ENCODE measurements at places on chromosomes 7 and 10.

DNA sequence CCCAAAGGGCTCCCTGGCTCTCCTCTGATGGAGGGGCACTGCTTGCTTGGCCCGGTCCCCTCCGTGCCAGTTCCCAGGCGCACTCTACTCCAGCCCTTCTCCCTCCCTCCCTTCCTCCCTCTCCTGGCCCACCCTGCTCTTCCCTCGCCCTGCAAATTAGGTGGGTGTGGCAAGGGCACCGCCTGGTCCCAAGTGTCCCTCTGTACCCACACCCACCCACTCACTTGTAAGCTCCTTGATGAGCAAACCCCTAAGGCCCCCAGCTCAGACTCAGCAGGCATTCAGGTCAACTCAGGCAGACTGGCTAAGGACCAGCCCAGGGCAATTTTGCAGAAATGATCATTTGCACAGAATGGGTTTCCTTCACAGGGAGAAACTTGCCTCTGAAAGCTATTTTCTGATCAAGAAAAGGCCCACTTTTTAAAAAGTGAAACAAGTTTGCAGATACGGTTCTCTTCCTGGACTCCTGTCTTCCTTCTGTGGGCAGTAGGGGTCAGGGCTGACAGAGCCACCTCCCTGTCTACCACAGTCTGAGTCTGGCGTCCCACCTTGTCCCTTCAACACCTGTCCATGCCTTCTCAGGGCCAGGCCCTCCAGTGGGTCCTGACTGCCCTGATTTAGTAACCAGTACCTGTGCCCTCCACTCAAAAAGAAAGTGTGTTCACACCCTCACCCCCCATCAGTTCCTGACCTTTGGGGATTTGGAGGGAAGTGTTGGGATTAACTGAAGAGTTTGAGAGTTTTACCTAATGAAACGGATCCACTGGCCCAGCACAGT lies 28.3 kb downstream of the C10orf71 start:
- no peak for DNase-seq

DNA sequence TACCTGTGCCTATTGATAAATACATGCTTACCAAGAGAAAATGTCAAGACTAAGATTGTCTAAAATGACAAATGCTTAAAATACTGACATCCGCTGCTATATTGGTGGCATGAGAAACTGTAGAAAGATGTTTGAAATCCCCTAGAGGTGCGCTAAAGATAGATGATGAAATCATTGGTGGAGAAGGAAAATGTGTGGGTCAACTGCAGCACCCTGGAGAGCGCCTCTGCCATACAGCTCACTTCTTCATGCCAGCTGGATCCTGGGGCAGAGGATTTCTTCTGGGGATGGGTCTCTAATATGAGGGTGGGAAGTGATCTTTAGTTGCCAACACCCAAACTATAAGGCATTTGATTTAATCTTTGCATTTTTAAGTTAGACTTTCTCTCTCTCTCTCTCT lies 680.4 kb upstream of the POM121L12 start:
- DNase-seq, result no peak

DNA sequence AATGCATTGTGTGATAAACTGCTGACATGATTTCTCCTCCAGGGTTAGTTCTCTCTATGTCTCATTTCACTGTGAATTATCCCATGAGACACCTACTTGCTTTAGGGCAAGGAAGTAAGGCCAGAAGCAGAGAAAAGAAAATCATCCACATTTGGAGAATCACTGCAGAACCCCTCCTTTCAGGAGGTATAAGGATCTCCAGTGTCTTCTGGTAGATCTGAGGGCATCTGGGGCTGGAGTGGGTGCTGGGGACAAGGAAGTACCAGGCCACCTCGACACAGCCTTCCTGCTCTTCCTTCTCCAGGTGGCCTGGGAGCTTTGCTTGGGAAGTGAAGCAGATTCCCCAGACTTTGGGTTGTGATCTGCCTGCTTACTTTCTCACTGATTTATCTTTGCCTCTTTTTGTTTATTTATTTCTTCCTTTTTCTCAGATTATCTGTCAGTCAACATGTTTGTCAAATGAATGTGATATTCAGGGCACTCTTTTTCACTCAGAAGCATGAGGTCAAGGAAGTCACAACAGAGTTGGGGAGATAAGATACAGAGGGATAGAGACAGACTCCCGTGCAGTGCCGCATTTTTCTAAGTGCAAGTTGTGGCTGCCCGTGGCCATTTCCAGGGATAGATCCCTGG lies 12.4 kb upstream of the CAMK2G start:
- DNase-seq, result no peak

- no peak for DNase-seq
Measured at GRCh38 chr7:96979551-96980276, 25.6 kb upstream of the DLX6 start.

DNA sequence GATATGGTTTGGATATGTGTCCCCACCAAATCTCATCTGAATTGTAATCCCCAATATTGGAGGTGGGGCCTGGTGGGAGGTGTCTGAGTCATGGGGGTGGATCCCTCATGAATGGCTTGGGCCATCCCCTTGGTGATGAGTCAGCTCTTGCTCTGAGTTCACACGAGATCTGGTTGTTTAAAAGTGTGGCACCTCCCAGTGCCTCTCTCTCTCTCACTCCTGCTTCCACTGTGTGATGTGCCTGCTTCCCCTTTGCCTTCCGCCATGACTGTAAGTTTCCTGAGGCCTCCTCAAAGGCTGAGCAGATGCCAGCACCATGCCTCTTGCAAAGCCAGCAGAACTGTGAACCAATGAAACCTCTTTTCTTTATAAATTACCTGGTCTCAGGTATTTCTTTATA lies 4.8 kb upstream of the GCK start:
- peak; percentile 54 for DNase-seq

DNA sequence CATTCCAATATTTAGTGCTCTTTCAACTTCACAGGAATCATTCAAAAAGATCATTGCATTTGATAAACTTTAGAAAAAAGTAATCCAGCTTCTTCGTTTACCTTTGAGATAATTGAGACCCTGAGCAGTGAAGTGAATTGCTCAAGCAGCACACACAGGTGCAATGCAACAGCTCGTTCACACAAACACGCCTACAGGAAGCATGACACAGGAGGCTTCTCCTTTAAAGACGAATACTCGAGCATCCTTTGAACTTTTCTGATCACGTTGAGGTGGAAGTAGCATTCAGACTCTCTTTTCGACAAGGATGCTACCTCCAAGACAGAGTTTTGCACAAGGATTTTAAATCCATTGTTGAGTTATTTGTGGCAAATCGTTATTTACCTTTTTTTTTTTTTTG lies 18.0 kb upstream of the RSU1 start:
- peak; percentile 20 for DNase-seq

GRCh38 chr10:110793886-110794285 lies 77.8 kb upstream of the PDCD4 start:
- DNase-seq, result no peak

- DNase-seq, result no peak
Measured at GRCh38 chr7:148289630-148290029, 300.9 kb upstream of the C7orf33 start.

DNA sequence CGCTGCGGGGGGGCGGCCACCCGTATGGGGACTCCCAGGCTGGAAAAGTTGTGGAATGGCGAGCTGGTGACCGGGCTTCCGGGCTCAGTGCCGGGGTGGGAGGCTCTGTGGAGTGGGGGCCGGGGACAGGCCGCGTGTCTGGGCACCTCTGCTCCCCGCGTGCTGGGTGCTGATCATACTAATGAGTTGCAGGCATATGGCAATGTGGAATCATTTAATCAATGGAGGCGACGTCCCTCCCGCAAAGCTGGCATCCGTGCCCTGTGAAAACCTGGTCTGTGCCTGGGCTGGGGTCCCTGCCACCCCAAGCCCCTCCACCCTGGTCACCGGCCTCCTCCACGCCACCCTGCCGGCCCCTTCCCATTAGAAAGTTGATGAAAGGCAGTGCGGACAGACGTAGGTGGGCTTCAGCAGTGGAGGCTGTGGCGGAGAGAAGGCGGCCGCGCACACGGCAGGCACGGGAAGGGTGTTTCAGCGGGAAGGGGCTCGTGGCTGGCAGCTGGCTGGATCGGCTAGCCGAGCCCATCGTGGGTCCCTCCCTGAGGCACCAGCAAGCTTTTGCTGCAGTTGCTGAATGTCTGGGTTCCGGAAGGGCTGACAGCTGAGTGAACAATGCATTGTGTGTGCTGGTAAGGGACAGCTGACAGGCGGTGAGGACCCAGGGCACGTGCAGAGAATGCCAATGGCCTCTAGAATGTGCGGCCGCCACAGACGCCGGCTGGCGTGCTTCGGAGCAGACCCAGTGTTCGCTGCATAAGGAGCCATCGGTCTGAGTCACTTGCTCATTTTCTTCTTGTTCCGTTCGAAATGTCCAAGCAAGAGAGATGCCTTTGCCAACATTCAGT lies 1.5 kb downstream of the ADGRA1 start:
- DNase-seq, result no peak

DNA sequence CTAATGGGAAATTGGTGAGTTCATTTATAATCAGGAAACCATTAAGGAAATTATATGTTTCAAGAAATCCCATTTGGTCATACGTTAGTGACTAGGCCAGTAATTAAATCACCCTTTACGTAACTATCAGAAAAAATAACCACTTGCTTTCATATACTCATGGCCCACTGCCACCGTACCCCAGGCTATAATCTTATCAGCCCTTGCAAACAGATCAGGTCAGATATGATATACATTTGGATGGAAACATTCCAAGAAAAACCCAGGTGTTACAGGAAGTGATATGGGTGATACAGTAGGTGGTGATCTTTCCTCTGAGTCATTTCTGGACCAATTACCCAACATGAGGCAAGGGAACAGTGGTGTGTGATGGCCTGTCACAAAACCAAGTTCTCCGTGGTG lies 481.0 kb upstream of the SEMA3A start:
- DNase-seq, result no peak

DNA sequence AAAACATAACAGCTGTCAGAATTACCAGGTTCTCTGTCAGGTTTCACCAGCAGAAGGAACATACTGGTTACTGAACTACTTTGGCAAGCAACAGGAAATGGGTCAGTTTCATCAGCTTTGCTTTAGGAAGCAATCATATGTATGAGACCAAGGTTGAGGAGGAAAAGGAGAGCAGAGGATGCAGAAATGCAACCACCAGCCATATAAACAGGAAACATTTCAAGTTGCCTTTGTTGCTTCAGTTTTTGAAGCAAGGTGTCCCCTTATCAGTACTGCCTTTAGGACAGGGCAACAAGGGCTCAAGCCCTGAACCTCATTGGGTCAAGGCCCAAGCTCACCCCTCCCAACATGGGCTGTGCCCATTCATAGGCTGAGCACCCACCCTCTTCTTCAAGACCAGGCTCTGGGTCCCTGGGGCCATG lies 10.2 kb downstream of the HIPK2 start:
- DNase-seq, result no peak

DNA sequence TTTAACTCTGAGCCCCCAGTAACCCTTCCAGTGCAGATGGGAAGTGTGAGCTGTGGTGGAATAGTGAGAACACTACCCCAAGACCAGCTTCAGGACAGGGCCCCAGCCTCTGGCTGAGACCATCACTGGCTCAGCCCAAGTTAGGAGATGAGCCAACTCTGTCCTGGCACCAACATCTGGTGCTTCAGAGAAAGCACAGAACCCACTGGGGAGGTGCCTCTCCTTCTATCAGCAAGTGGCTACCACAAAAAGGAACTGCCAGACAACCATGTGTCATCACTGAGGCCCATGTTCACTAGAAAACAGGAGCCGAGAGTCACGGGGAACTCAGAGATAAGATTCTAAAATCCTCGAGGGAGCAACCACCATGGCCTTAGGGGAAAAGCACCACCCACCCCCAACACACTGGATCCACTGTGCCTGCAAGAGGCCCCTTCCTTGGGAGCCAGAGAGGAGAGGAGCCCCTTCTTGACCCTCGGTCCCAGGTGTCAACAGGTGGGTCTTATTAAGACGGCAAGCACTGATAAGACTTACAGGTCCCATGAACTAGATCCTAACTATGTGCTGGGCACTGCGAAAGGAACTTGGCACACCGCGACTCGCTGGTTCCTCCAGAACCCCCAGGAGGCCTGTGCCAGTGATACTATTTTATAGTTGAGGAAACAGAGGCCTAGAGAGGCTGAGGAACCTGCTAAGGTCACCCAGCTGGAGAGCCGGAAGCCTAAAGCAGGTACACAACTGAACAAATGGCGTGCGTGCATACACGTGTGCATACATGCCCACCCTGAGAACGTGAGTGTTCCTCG lies 102.7 kb downstream of the FAM53B start:
- DNase-seq, result peak; percentile 55

DNA sequence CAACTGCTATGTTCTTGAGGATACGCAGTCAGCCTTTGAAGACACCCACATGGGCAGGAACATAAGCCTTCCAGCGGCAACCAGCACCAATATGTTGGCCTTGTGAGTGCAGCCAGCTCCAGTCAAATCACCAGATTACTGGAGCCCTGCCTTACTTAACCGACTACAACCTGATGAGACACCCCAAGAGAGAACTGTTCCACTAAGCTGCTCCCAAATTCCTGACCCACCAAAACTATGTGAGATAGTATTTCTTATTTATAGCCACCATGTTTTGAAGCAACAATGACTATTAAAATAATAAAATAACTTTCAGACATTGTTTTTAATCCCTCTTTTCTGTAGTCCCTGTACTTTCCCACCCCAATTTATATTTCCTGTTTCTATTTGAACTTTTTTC lies 179.6 kb downstream of the ADK start:
- DNase-seq, result no peak

- DNase-seq, result no peak
Measured at GRCh38 chr7:51961804-51962203, 645.2 kb upstream of the COBL start.

DNA sequence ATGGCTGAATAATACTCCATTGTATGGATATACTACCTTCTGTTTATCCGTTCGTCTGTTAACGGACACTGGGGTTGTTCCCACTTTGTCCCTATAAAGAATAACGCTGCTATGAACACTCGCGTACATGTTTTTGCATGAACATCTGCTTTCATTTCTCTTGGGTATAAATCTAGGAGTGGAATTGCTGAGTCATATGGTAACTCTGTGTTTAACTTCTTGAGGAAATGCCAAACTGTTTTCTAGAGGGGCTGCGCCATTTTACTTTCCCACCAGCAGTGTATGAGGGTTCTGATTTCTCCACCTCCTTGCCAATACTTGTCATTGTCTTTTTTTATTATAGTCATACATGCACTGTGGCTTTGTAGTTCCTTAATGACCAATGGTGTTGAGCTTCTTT lies 20.6 kb upstream of the RASSF4 start:
- no peak for DNase-seq

GRCh38 chr7:96910486-96910885 lies 94.9 kb upstream of the DLX6 start:
- DNase-seq, result no peak

GRCh38 chr7:68547799-68548198 lies 1050.5 kb upstream of the AUTS2 start:
- DNase-seq, result no peak

- no peak for DNase-seq
Measured at GRCh38 chr7:13420726-13421125, 568.7 kb downstream of the ETV1 start.

DNA sequence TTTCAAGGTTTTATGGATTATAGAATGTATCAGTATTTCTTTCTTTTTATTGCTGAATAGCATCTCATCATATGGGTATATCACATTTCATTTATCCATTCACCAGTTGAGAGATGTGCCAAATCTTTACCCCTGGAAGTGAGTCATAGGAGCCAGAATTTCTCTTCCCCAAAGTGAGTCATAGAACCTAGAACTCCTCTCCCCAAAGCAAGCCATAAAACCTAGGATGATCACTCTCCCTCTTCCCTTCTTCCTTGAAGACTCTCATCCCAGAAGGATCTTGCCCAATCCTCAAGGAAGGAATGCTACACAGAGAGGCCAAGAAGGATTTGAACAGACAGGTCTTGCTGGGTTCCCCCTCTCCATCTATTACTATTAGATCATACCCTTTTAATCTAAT lies 199.9 kb downstream of the EVX1 start:
- no peak for DNase-seq
